ENCODE measurements at places on chromosomes 4 and X.

- DNase-seq = no peak
Observed at GRCh38 chrX:35444671-35445355, 353.3 kb upstream of the MAGEB16 start.

GRCh38 chrX:100913111-100913510 is 15.6 kb downstream of the XKRX start:
- DNase-seq = no peak

DNA sequence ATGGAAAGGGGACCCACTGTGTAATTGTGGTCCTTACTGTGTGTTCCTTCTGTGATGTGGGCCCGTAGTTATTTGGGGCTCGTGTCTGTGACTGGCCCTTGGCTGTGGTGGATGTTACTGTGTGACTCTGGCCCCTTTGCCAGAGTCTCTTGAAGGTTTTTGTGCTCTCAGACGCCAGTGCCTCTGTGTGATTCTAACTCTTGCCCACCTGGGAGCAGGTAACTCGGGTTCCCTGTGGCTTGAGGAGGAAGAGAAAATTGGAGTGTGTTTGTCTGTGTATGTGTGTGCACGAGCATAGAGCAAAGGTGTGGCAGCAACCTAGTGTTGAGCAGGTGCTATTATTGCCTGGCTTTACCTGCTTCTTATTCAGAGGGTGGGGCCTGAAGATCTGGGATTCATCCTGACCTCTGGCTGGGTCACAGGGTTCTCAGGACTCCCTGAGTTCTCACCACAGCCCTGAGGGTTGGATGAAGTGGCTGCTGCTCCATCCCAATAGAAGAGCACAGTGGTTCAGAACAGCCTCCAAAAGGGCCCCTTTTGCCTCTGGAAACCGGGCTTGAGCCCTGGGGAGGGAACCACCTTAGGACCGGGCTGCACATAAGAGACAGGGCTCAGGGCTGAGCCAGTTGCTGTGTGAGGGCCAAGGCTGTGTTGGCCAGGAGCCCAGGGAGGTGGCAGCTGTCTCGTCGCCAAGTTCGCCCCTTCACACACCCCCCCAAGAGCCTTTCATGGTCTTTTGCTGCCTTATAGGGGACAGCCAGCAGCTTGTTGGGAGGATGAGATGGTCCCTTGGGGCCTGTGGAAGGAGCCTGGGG is 1.3 kb downstream of the RBM10 start:
- DNase-seq = no peak

GRCh38 chr4:9877123-9877522 is 95.7 kb downstream of the DRD5 start:
- no peak for DNase-seq

GRCh38 chrX:140521393-140521792 is 16.5 kb upstream of the SOX3 start:
- DNase-seq = no peak

DNA sequence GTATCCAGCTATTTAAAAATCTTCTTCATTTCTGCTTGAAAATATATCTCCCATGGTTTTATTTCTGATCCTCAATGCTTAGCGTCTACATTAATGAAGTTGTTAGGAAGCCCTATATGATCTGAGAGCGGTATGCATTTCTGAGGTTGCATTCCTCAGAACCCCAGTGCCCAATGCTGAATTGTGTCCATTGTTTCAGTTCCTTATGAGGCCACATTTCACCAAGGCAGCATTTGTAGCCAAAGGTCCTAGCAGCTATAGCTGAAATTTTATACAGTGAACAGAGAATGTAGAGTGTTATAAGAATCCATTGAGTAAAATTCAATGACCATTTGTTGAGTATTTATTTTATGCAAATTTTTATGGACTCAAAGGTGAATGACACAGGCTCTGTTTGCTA is 209.5 kb downstream of the PCDH7 start:
- DNase-seq = no peak

DNA sequence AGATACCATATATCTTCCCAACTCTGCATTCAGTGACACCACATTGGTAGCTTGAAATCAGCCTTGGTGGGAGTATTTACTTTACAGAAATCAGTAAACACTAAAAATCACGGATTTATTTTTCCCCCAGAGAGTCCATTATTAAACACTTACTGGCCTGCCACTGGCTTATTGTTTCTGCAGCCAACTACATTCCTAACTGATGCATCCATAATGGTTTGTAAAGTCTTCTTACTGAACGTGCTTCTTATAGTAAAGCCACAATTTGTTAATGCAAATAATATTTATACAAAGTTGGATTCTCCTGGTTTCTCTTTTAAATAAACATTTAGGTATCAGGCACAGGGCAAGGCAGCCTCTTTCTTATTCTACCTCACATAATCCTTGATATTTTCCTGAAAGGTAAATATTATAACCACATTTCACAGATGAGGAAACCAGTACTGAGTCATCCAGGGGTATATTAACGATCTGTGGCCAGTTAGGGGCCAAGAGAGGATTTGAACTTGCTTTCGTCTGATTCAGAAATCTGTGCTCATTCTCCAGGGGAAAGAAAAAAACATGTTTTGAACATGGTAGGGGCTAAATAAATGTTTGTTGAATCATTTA is 136.5 kb downstream of the RAB28 start:
- no peak for DNase-seq

DNA sequence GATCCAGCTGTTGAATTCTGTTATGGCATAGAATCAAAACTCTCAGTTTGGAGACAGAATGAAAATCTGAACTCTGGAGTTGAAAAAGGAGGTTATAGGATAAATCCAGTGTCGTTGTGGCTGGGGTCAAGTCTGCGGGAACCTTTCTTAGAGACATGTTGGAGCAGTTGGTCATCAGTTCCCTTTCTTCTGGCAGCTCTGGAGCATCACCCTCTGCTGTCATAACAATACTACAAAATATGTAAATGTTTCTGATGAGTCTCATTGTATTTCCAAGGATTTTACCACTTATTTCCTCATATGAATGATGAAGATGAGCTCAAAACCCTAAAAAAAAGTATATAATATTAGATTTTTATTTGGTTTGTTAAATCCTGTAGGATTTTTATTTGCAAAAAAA is 7.5 kb downstream of the TLR10 start:
- no peak for DNase-seq

DNA sequence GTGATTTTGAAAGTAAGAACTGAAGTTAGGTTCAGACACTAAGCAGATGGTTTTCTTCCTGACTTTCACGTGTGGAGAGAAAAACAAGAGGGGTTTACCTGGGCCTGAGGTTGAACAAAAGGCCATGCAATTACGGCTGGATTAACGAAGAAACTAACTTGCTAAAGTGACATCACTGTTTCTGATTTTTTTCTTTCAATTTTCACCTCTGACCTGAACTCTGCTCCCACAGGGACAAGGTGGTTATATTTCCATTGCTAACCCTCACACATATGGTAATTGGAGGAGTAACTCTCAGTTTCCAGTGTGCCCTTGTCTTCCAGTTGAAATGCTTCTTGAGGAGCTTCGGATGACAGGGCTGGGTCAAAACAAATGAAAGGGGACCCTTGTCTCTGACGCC is 38.0 kb downstream of the MSN start:
- no peak for DNase-seq

- DNase-seq = no peak
Observed at GRCh38 chrX:100358766-100359165, 51.3 kb downstream of the PCDH19 start.

- DNase-seq = no peak
Observed at GRCh38 chr4:121239951-121240350, 75.8 kb upstream of the TNIP3 start.

- DNase-seq = no peak
Observed at GRCh38 chr4:187544461-187545053, 451.0 kb upstream of the ZFP42 start.

DNA sequence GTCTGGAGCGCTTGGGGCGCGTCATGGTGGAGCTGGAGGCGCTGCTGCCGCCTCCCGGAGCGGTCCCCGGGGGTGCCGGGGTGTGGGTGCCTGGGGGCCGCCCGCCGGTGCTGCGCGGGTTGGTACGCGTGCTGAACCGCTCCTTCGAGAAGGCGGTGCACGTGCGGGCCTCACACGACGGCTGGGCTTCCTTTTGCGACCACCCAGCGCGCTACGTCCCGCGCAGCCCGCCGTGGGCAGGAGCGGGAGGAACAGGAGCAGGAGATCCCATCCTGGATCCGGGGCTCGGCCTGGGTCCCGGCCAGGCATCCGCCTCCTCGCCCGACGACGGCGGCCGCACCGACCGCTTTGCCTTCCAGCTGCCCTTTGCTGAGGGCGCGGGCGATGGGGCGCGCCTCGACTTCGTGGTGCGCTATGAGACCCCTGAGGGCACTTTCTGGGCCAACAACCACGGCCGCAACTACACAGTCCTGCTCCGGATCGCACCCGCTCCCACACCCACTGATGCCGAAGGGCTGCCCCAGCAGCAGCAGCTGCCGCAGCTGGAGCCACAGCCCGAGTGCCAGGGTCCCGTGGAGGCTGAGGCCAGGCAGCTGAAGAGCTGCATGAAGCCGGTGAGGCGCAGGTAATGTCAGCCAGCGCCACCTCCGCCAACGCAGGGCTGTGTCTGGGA is 792 bp downstream of the PPP1R3F start:
- no peak for DNase-seq
